Dermis blood vessel endothelial cell (primary cell): ENCODE measurements at places on chromosomes 13 and 19. TPM values are rescaled to one million over a fixed set of nuclear protein-coding genes. Genes with fewer than 3 reads are reported as not detected.

The MBD3L3 gene
- not detected in 2 replicates for total RNA-seq

The ZFP14 gene
- 3.3 and 5.6 TPM in 2 replicates for total RNA-seq

The DIAPH3 gene
- total RNA-seq = 8.7 and 16.2 TPM in 2 replicates

The GNG8 gene
- total RNA-seq = not detected in 2 replicates

The TINCR gene
- total RNA-seq = under 0.01 TPM in 1 of 2 replicates, not detected in the other

The KCNJ14 gene
- 0.33 and 0.51 TPM in 2 replicates for total RNA-seq

The FFAR2 gene
- total RNA-seq = not detected in 2 replicates

The CDX2 gene
- not detected in 2 replicates for total RNA-seq

The MAST1 gene
- total RNA-seq = 0.17 and 0.51 TPM in 2 replicates

The KRTDAP gene
- total RNA-seq = not detected in 2 replicates

The AXL gene
- 11.2 and 90.9 TPM in 2 replicates for total RNA-seq

The TLE6 gene
- total RNA-seq = 2.0 and 2.7 TPM in 2 replicates

The IGFL2 gene
- total RNA-seq = not detected in 2 replicates

The PROSER3 gene
- 3.3 and 3.7 TPM in 2 replicates for total RNA-seq
